ENCODE measurements at places on chromosomes 12 and 14. TPM values are rescaled to one million over a fixed set of nuclear protein-coding genes. Genes with fewer than 3 reads are reported as not detected.

The PKP2 gene
- total RNA-seq, result 2.9 TPM

The SH2B3 gene
- 8.2 TPM for total RNA-seq

The ITGA7 gene
- 1.4 TPM for total RNA-seq

The NINJ2 gene
- 0.66 TPM for total RNA-seq

The SLC17A8 gene
- total RNA-seq, result not detected

Measured in A549 treated with DMSO at 1 μM for 4 hours (cell line).